ENCODE measurements at places on chromosomes 1 and 21.
A peak's percentile ranks its signal among the peaks of the same experiment; 100 is the strongest.

DNA sequence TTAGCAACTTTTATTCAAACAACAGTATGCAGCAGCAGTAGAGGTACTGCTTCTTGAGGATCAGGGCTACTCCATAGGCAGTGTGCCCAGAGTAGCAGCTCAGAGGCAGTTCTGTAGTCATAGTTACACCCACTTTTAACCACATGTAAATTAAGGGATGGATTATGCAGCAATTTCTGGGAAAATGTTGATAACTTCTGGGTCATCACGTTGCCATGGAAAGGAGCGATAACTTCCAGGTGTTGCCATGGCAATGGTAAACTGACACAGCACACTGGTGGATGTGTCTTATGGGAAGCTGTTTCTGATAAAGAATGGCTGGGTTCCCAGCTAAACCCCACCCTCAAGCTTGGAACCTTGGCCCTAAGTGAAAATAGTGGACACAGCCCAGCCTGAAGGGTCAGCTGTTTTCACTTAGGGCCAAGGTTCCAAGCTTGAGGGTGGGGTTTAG lies 29.0 kb upstream of the PLA2G2A start:
- no peak for DNase-seq

GRCh38 chr1:169538998-169539871 lies 47.0 kb downstream of the F5 start:
- no peak for DNase-seq

DNA sequence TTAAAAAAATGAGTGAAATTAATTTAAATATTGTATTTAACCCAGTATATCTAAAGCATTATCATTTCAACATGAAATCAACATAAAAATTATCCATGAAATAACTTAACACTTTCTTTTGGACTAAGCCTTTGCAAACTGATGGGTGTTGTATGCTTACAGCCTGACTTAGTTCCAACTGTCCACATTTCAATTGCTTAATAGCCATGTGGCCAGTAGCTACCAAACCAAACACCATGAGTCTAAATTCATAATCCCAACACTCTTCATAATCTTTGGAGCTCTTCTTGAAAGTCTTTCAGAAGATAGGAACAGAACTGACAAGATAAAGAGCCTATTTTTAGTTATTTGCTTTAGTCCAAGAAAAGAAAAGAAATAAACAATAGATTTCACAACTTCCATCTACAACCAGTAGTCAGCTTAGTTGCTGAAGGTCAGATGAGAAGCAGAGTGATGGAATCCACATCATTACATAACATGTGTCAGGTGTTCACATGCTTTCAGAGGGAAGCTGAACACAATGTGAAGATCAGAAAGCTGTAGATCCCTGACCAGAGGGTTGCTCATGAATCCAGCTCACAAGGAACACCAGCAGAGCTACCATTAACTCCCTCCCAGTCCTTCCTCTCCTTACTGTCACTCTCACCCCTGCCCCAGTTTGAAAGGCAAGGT lies 144.0 kb upstream of the ZNF648 start:
- no peak for DNase-seq

- DNase-seq: no peak
Measured at GRCh38 chr1:44655609-44656008, 18.7 kb downstream of the TMEM53 start.

GRCh38 chr1:223712850-223713474 lies 623 bp downstream of the CAPN2 start:
- DNase-seq: peak; percentile 10

DNA sequence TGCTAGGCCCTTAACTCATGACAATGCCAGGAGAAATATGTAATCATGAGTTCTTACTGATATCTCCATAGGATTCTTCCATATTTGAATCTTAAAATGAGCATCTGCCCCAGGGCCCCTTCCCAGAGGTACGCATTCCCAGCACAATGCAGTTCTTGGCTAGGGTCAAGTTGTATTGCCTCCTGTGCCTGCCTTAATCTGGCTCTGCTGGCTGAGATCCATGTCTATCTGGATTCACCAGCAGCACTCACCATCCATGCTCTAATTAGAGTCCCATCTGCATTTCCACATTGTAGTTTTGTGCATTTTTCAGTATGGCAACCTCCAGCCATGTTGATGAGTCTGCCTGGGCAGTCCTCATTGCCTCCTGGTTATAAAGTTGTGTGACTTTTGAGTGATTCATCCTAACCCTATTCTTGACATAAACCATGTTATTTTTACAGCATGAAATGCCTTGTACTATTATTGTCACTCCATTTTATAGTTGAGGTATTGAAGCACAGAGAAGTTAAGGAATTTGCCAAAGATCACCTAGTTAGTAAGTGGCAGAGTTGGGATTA lies 55.9 kb downstream of the CAMSAP2 start:
- DNase-seq: no peak

- no peak for DNase-seq
Measured at GRCh38 chr1:4513685-4514084, 140.7 kb upstream of the AJAP1 start.

GRCh38 chr1:45328680-45329079 lies 2.0 kb downstream of the HPDL start:
- no peak for DNase-seq

GRCh38 chr1:228337711-228338520 lies 68.7 kb downstream of the TRIM11 start:
- DNase-seq: no peak

DNA sequence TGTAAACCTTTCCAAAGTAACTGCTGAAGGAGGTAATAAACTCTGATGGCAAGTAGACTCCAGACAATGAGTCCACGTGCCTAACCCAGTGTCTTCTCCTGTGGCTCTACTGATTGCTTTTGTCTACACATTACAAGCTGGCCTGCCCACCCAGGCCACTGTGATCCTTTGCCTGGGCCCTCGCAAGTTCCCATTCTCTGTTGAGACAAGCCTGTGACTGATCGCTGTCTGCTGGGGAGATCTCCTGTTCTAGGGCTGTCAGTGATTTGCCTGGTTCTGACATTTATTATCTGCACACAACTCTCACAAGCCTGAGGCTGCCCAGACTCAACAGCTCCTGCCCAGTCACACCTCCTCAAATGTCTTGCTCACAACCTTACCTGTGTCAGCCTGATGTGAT lies 81.4 kb downstream of the CYYR1 start:
- DNase-seq: no peak
